Breast epithelium (tissue), 4 donors: ENCODE measurements at places on chromosomes 7 and 10. TPM values are rescaled to one million over a fixed set of nuclear protein-coding genes. Genes with fewer than 3 reads are reported as not detected.

PHKG1 gene
- total RNA-seq = 2.8 TPM

ADRA2A gene
- total RNA-seq = 14.9 TPM

ANKRD2 gene
- total RNA-seq = not detected

ZNF518A gene
- 18.1 TPM for total RNA-seq

NME8 gene
- total RNA-seq = not detected

MRLN gene
- not detected for total RNA-seq

TACC2 gene
- 28.5 TPM for total RNA-seq

FAM13C gene
- total RNA-seq = 17.8 TPM

HOXA4 gene
- 0.80 TPM for total RNA-seq

LIPF gene
- total RNA-seq = not detected

GRCh38 chr7:111735661-111736551 lies 173.6 kb upstream of the IMMP2L start:
- H3K27ac ChIP-seq = no peak overlapping the region
- no peaks in the 10 kb centered on the region for H3K36me3 ChIP-seq
- no peak overlapping the region for H3K4me3 ChIP-seq
- H3K27me3 ChIP-seq = no peaks in the 10 kb centered on the region
- H3K4me1 ChIP-seq = no peaks in the 10 kb centered on the region
- no peak for DNase-seq

DNA sequence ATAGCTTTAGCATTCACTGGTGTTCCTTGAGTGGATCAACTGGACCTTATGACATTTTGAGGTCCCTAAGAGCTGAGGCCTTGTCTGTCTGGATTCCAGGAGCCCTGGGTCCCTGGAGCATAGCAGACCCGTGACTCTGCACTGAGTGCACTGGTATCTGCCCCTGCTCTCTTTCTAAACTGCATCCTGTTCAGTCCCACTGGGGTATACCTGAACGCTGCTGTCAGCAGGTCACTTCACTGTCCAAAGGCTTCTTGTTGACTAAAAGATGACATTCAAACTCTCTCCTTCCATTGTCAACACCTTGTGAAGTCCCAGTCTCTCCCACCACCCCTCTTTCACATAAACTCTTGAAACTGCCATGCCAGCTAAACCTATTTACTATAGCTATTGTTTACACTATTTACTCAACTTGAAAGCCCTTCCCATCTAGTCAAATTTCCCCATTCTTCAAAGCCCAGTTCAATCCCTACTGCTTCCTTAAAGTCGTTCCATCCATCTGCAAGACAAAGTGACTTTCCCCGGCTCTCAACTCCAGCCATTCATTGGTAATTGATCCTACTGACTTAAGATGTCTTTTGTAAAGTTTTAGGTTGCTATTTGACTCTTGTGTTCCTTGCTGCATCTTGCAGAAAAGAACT lies 523.3 kb downstream of the KCNMA1 start:
- DNase-seq = no peak
- no peaks in the 10 kb centered on the region for H3K27me3 ChIP-seq
- H3K4me3 ChIP-seq = no peak overlapping the region
- no peak overlapping the region for H3K27ac ChIP-seq

- peak; percentile 30 for DNase-seq
- peak overlapping the region; percentile 62 for H3K27ac ChIP-seq
- H3K4me3 ChIP-seq = no peak overlapping the region
- no peaks in the 10 kb centered on the region for H3K4me1 ChIP-seq
- H3K27me3 ChIP-seq = no peaks in the 10 kb centered on the region
Observed at GRCh38 chr7:107103369-107103768, 58.9 kb downstream of the PRKAR2B start.

- no peak overlapping the region for H3K4me3 ChIP-seq
- H3K27me3 ChIP-seq = no peaks in the 10 kb centered on the region
- no peak overlapping the region for H3K27ac ChIP-seq
Observed at GRCh38 chr7:22363756-22364422, 6.9 kb upstream of the RAPGEF5 start.

DNA sequence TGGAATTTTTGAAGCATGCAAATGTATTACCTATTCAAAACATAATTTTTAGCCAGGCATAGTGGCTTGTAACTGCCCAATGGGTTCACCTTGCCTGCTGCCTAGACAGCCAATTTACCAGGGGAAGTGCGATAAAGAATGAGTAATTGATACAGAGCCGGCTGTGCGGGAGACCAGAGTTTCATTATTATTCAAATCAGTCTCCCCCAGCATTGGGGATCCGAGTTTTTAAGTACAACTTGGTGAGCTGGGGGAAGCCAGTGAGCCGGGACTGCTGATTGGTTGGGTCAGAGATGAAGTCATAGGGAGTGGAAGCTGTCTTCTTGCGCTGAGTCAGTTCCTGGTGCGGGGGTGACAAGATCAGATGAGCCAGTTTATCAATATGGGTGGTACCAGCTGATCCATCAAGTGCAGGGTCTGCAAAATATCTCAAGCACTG lies 29.1 kb upstream of the NRBF2 start:
- no peak for DNase-seq
- H3K4me3 ChIP-seq = no peak overlapping the region
- no peaks in the 10 kb centered on the region for H3K36me3 ChIP-seq
- no peaks in the 10 kb centered on the region for H3K27me3 ChIP-seq

- no peaks in the 10 kb centered on the region for H3K4me1 ChIP-seq
- no peak for DNase-seq
- H3K36me3 ChIP-seq = no peaks in the 10 kb centered on the region
- H3K27ac ChIP-seq = no peak overlapping the region
Observed at GRCh38 chr7:75889826-75890225, 11.0 kb downstream of the RHBDD2 start.

DNA sequence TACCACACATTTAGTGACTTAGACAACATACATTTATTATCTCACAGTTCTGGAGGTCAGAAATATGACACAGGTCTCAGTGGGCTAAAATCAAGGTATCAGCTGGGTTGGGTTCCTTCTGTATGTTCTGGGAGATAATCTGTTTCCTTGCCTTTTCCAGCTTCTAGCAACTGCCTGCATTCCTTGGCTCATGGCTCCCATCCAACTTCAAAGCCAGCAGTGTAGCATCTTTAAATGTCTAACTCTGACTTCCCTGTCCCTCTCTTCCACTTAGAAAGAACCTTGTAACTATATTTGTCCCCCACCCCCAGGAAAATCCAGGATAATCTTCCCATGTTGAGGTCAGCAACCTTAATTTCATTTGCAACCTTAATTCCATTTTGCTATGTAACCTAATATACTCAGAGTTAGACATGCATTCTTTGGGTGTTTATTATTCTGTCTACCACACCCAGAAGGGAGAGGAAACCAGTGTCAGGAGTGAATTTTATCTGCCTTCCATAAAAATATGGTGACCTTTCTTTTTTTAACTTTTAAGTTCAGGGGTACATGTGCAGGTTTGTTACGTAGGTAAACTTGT lies 57.3 kb upstream of the SMIM30 start:
- no peak for DNase-seq
- no peak overlapping the region for H3K27ac ChIP-seq
- no peaks in the 10 kb centered on the region for H3K36me3 ChIP-seq
- no peak overlapping the region for H3K4me3 ChIP-seq

GRCh38 chr7:42833411-42833810 lies 78.5 kb downstream of the C7orf25 start:
- H3K36me3 ChIP-seq = no peaks in the 10 kb centered on the region
- H3K4me1 ChIP-seq = peaks cover 10% of the 10 kb centered on the region
- no peak overlapping the region for H3K4me3 ChIP-seq
- no peak for DNase-seq
- no peaks in the 10 kb centered on the region for H3K27me3 ChIP-seq

GRCh38 chr7:101875283-101875846 lies 57.9 kb downstream of the CUX1 start:
- no peak overlapping the region for H3K4me3 ChIP-seq
- no peaks in the 10 kb centered on the region for H3K4me1 ChIP-seq
- DNase-seq = no peak
- H3K27me3 ChIP-seq = no peaks in the 10 kb centered on the region
- no peak overlapping the region for H3K27ac ChIP-seq
- no peaks in the 10 kb centered on the region for H3K36me3 ChIP-seq

DNA sequence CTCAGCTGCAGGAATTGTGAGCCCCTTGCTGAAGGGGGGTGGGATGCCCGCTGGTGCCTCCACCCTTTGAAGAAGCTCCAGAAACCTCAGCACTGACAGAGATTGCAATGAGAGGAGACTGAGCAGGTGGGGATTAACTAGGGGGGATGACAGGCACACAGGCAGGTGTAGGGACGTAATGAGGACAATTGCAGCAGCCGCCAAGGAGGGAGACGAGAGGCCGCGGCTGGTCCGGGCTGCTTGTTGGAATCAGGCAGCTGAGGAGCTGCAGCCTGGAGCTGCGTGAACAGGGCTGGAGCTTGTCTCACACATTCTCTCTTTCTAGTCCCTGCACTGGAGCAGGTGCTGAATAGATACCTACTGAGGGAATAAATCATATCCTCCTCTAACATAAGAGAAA lies 122.0 kb upstream of the TCERG1L start:
- H3K4me3 ChIP-seq = no peak overlapping the region
- no peak overlapping the region for H3K27ac ChIP-seq
- H3K4me1 ChIP-seq = no peaks in the 10 kb centered on the region
- peaks cover 51% of the 10 kb centered on the region for H3K27me3 ChIP-seq

DNA sequence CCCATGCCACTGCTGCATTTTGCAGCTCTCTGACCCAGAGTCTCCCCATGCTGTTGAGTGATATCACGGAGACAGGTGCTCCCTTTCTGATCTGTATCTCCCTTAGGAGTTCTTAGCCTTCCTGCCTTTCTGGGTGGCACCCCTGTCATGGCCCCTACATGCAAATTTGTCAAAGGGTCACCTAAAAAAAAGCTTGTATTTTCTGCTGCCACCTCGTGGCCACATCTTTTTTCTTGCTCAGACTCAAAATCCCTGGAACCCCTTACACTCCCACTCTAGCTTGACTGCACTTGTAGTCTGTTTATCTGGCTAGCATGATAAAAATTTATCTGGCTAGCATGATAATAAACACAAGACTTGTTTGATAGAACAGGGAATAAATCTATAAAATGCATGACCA lies 809.1 kb downstream of the SORCS1 start:
- no peak overlapping the region for H3K4me3 ChIP-seq
- no peak for DNase-seq
- no peak overlapping the region for H3K27ac ChIP-seq
- H3K27me3 ChIP-seq = no peaks in the 10 kb centered on the region
- H3K36me3 ChIP-seq = no peaks in the 10 kb centered on the region

DNA sequence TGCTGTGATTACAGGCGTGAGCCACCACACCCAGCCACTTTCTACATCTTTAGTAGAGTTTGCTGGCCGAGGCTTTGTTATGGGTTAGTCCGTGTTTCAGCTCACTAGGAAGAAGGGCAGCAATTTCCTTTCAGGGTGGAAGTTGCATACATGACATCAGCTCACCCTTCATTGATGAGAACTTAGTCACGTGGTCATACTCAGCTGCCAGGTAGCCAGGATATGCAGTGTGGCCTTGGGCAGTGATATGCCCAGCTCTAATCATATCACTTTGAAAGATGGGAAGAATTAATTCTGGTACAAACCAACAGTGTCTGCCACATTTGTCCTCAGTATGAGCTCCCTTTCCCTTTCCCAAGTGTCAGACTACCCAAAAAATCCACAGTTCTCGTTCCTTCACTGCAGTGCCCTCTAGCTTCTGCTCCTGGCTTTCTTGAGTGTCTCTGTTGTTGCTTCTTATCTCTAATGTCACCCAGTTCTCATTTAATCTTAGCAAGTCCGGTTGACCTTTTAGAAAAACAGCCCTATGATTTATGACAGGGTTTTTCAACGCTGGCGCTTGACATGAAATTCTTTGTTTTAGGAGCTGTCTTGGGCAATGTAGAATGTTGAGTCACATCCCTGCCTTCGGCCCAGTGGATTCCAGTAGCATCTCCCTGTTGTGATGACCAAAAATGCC lies 108.7 kb upstream of the ITGB1 start:
- no peaks in the 10 kb centered on the region for H3K4me1 ChIP-seq
- H3K27ac ChIP-seq = no peak overlapping the region
- H3K4me3 ChIP-seq = no peak overlapping the region
- no peaks in the 10 kb centered on the region for H3K36me3 ChIP-seq
- DNase-seq = no peak

DNA sequence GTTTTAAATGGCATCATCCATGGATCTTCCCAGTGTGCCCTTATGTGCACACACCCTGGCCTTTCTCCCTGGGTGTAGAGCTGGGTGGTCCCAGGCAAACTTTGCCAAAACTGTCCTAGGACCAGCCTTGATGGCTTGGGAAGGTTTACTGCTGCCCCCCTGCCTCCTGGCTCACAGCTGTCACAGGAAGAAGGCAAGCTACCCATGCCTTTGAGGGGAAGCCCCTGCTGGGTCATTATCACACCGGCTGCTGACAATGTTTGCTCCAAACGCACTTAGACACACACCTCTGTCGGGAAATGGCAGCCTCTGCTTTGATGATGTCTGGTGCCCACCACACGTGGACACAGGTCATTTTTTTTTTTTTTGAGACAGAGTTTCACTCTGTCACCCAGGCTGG lies 25.2 kb upstream of the FIGNL1 start:
- no peak overlapping the region for H3K27ac ChIP-seq
- no peaks in the 10 kb centered on the region for H3K27me3 ChIP-seq
- no peak for DNase-seq
- no peaks in the 10 kb centered on the region for H3K4me1 ChIP-seq

GRCh38 chr10:48535416-48536155 lies 69.3 kb downstream of the ARHGAP22 start:
- no peaks in the 10 kb centered on the region for H3K27me3 ChIP-seq
- H3K4me1 ChIP-seq = no peaks in the 10 kb centered on the region
- no peak overlapping the region for H3K27ac ChIP-seq
- no peak overlapping the region for H3K4me3 ChIP-seq
- DNase-seq = no peak

DNA sequence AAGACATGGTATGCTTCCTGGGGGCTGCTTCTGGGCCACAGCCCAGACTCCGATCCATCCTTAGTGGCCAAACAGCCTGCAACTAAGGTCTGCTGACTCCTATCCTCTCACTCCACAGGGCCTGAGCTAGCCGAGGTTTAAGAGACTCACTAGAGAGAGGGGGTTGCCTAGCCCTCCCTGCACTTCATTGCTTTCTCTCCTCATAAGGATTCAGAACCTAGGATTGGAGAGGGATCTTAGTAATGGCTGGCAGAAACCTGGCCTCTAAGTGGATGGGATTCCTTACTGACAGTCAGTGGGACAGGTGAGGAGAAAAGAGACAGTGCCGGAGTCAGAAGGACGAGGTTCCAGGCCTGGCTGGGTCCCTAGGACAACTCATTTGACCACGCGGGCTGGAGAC lies 8.2 kb upstream of the DDIT4 start:
- no peaks in the 10 kb centered on the region for H3K36me3 ChIP-seq
- no peak overlapping the region for H3K4me3 ChIP-seq
- H3K27ac ChIP-seq = no peak overlapping the region
- H3K27me3 ChIP-seq = no peaks in the 10 kb centered on the region

GRCh38 chr10:82821043-82821442 lies 946.0 kb downstream of the NRG3 start:
- DNase-seq = no peak
- no peaks in the 10 kb centered on the region for H3K27me3 ChIP-seq
- no peaks in the 10 kb centered on the region for H3K4me1 ChIP-seq
- H3K4me3 ChIP-seq = no peak overlapping the region

DNA sequence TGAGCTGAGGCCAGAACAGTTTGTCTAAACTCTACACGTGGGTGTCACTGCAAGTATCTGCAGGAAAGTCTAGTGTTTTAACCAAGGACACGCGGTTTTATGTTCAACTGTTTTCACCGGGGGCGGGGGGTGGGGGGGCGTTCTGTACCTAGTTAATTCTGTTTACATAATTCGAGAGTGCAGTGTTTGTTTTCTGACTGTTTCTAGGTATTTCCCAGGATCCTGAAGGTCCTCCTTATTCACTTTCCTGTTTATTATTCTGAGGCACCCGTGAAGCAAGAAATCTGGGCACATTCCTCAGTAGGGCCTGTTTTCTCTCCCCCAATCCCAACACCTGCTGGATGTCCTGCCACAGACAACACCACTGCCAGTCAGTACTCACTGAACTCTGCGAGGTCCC lies 7.6 kb downstream of the LOXL4 start:
- no peak for DNase-seq
- H3K27ac ChIP-seq = peak overlapping the region; percentile 43
- H3K4me3 ChIP-seq = no peak overlapping the region
- no peaks in the 10 kb centered on the region for H3K36me3 ChIP-seq
